NCI-H1105 (cell line): ENCODE measurements at places on chromosomes 2 and 18.

GRCh38 chr2:119179202-119179601 is 20.7 kb upstream of the C1QL2 start:
- no peak for DNase-seq

- DNase-seq = no peak
These were observed 35.0 kb upstream of the GPR55 start for GRCh38 chr2:230960026-230960425.

- no peak for DNase-seq
These were observed 241.4 kb upstream of the KLHL14 start for GRCh38 chr18:33014060-33014796.

DNA sequence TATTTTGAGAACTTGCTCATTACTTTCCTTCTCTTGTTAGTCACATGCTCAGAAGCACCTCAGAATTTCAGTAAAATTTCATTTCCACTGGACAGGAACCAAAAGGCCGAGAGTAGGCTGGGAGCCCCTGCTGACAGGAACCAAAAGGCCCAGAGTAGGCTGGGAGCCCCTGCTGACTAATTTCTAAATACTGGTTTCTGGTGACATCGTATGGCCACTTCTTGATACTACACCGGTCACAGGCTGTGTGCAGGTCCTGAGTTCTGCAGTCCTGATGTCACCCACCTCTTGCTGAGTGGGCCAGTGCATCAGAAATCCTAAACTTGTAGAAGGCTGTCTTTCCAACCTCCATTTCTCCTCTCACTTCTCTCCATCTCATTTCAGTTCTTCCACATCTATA is 17.7 kb upstream of the EN1 start:
- DNase-seq = peak; percentile 17

DNA sequence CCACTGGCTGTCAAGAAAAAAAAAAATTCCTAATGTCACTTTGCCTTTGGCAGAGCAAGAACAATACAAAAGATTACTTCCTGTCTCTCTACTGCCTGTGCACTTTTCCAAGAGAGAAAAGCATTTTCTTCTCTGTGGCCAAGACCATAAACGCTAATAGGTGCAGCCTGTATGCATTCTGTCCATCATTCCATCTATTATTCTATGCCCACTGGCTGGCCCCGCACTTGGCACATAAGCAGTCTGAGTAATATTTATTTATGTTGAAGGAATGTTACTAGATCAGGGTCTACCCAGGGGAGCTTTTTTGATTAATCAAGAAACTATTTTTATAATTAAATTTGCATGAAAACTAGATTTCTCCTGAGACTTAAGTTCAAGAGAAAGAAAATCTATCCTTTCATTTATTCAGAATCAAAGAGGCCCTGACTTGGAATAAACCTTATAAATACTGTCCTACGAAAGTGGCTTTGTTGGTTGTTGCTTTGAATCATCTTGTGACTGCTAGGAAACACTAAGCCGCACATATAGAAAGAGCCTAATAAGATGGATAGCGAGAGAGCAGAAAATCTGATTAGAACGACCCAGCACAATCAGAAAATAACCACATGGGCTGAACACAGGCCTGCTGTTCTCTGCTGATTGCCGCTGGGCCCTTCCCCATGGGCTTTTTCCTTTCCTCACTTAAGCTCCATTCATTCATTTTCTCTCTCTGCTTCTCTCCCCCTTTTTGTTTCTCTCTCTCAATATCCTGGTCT is 59.4 kb downstream of the MMADHC start:
- DNase-seq = no peak

DNA sequence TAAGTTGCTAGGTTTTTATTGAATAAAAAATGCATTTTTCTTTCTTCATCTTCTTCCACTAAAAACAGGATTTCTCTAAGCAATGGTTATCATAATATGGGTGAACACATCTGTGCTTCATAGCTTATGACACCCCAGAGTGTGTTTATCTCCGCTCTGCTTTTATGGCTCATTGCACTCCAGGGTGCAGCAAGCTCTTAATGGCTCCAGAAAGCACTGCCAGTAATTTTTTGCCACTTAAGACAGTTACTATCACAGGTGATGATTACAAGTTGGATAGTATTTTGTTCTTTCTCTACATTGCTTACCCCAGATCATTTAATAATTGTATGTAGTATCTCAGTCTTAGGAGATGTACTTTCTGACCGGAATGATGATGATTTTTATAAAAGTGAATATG is 239.3 kb upstream of the CDH20 start:
- peak; percentile 69 for DNase-seq

GRCh38 chr2:3692375-3692774 is 11.0 kb upstream of the DCDC2C start:
- DNase-seq = peak; percentile 4

DNA sequence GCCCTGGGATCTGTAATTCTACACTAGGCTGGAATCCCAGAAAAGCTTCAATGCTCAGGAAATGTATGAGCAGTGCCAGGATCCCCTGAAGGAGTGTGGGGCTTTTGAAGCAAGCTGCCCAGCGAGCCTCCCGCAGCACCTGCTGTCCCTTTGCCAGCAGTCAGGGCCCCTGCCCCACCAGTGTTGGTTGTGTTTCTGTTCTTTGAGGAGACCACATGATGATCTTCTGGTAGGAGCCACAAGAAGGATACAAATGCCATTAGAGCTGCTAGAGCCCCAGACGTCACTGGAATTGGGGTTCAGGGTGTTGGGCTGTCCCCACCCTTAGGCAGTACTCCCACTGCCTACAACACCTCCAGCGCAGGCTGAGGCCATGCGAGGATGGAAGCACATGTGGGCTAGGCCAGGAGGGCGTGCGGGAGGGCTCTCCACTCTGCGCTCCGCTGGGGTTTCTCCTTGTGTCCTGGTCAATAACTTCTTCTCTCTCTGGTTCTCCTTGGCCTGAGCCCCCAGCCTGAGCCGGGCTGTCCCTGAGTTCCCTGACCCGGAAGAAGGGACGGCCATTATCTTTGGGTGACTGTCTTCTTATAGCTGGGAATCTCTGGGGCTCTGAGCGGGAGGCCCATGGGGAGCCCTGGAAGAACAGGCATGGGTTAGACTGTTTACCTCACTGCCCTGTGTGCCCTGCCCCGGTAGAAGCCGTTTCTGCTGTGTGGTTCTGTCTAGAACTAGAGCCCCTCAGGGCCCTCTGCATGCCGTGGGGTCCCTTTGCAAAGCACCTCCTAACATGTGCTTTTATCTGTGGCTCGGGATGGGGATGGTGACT is 73.9 kb downstream of the LRRFIP1 start:
- no peak for DNase-seq

GRCh38 chr2:192126912-192127311 is 67.8 kb downstream of the TMEFF2 start:
- DNase-seq = no peak

DNA sequence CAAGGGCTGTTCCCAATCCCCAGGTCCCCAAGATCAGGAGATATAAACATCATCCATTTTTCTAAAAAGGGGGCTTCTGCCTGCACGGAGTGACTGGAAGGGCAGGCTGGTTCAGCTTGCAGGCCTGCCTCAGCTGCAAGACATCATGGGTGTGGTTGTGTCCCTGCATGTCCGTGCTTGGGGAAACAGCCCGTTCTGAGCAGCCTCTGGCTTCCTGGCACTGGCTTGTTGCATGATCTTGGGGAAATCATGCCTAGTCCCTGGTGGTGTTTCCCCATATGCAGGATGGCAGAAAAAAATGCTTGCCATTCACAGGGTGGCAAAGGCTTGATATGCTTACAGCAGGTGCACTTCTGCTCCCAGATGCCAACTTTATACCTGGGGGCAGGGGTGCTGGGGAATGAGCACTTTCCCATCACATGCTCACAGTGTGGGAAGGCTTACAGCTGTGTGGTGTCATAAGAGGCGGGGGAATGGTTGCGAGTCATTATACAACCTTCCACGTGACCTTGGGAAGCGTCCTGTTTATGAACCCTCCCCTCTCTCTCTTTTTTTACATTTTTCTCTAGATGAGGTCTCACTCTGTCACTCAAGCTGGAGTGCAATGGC is 7.2 kb downstream of the PCARE start:
- DNase-seq = no peak

- no peak for DNase-seq
These were observed 87.1 kb downstream of the NDUFA10 start for GRCh38 chr2:239937866-239938640.

GRCh38 chr2:1989216-1989615 is 244.9 kb upstream of the PXDN start:
- DNase-seq = no peak

GRCh38 chr2:28952836-28953211 is 28.3 kb upstream of the TOGARAM2 start:
- DNase-seq = no peak

GRCh38 chr2:147659051-147659450 is 185.8 kb upstream of the ACVR2A start:
- DNase-seq = no peak

GRCh38 chr2:156437272-156437930 is 1.2 kb downstream of the GPD2 start:
- no peak for DNase-seq

DNA sequence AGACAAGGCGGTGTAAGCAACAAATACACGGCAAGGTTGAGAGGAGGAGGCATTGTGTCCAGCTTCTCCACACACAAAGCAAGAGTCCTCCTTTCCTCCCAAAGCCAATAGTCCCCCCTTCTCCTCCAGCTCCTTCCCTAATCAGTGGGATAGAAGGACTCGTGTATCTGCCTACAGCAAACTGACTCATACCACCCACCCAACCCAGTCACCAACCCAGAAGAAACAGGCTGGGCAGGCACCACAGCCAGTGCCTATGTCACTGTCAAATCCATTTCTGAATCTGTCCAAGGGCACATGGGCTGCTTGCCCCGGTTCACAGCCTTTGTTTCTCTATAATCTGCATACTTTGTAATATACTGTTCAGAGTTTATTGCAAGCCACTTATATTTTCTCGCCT is 19.2 kb upstream of the NMS start:
- no peak for DNase-seq

GRCh38 chr2:10864861-10865636 is 46.7 kb upstream of the KCNF1 start:
- DNase-seq = no peak

DNA sequence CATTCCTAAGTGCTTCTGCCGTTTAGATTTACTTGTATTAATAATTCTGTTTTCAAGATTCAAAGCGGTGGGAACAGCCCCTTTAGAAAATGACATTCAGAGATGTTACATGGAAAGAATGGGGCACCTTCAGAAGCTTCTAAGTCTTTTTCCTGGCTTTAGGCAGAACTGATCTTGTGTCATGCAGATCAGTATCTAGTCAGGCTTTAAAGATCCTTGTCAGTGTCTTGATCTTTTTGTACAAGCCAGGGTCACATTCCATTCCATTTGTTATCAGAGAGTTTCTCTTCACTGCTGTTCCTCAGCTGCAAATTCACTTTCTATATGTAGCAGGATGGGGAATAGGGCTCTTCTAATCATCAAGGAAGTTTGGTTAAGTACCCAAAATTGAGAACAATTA is 275.3 kb downstream of the DCC start:
- DNase-seq = no peak

GRCh38 chr2:138421971-138422335 is 79.6 kb upstream of the SPOPL start:
- DNase-seq = no peak

DNA sequence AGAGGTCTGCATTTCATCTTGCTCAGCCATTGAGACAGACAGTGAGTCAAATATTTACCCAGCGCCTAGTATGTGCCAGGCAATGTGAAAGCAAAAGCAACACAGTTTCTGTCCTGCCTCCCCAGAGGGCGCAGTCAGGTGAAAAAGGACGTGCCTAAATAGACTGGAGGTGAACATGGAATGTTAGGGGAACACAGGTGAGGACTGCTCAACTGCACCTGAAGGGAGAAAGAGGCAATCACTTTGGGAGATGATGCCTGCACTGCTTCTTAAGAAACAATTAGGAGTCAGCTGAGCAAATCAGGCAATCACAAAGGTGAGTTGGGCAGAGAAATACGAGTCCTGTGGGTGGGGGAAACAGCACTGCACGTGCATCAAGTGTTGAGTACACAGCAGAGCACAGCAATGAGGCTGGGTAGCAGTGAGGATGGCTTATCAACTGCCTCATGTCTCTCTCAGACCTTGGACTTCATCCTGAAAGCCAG is 218.3 kb upstream of the SMAD7 start:
- no peak for DNase-seq

GRCh38 chr2:71906357-71906973 is 241.2 kb downstream of the CYP26B1 start:
- no peak for DNase-seq

GRCh38 chr18:48724442-48724841 is 185.6 kb downstream of the CTIF start:
- DNase-seq = no peak

- peak; percentile 72 for DNase-seq
These were observed 109.2 kb downstream of the FSHR start for GRCh38 chr2:49045083-49045482.

DNA sequence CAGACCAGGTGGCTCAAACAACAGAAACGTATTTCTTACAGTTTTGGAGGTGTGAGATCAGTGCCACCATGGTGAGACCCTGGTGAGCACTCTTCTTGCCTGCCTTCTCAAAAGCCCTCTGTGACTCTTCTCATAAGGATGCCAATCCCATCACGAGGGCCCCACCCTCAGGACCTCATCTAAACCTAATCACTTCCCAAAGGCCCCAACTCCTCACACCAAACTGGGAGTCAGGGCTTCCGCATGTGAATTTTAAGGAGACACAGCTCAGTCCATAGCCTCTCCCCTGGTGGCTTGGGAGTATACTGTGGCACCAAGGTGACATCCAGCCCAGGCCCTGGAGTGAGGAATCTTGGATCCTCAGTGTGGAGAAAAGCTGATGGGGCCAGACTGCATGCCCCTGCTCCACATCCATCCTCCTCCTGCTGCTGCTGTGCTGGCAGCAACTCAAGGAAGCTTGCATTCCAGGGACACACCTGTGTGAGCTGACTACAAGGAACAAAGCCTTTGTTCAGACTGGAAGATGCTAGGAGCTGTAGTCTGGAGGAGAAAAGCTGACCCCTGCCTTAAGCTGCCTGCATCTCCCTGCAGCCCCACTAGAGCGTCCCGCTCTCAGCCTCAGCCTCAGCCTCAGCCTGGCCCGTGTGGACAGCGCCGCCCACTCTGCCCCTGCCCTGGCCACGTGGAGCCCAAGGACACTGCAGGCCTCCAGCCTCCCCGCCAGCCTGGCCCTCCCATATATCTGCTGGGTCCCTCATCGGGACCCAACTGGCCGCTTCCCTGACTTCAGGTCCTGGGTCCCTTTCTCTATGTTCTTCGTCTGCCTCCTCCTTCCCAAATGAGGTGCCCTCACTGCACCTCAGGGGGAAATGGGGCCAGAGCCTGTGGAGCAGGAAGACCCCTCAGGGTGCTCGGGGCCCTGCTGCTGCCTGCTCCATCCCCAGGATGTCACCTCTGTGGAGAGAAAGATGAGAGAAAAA is 87.8 kb upstream of the RAB6C start:
- no peak for DNase-seq

- no peak for DNase-seq
These were observed 287.8 kb upstream of the CCDC68 start for GRCh38 chr18:55247032-55247431.

DNA sequence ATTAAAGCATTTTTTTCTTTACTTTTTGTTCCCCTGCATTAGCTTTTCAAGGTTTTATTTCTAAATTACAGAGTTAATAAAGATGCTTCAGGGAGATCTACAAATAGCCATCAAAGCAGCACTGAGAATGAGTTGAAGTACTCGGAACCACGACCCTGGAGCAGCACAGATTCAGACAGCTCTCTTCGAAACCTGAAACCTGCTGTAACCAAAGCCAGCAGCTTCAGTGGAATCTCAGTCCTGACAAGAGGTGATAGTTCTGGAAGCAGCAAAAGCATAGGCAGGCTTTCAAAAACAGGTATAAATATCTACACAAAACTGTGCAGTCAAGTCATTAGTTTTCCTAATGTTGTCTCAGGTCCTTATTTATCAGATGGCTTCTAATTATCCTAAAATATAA is 102.8 kb upstream of the UBXN4 start:
- no peak for DNase-seq
